Sigmoid colon (tissue), 7 donors: ENCODE measurements at places on chromosomes 16 and 17. TPM values are rescaled to one million over a fixed set of nuclear protein-coding genes. Genes with fewer than 3 reads are reported as not detected.

DNA sequence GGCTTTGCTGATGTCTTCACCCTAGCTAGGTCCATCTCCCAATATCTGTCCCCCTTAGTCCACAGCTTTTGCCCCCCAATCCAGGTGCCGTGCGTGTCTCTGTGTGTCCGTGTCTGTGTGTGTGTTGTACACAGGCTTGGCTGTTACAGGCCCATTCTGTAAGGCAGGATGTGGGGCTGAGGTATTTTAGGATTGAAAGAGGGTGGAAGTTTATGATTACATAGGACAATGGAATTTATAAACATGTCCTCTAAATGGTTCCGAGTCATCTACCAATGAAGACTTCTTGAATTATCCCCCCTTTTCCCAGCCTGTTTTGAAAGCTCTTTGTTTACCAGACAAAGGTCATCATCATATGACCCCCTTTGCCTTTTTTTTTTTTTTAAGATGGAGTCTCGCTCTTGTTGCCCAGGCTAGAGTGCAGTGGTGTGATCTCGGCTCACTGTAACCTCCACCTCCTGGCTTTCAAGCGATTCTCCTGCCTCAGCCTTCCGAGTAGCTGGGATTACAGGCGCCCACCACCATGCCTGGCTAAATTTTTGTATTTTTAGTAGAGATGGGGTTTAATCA is 21.9 kb downstream of the ACE start:
- H3K27ac ChIP-seq: no peak overlapping the region
- no peak for DNase-seq
- H3K27me3 ChIP-seq: no peaks in the 10 kb centered on the region

ITGAE gene
- polyA plus RNA-seq: 51.8 TPM

ACBD4 gene
- 36.5 TPM for polyA plus RNA-seq

DNA sequence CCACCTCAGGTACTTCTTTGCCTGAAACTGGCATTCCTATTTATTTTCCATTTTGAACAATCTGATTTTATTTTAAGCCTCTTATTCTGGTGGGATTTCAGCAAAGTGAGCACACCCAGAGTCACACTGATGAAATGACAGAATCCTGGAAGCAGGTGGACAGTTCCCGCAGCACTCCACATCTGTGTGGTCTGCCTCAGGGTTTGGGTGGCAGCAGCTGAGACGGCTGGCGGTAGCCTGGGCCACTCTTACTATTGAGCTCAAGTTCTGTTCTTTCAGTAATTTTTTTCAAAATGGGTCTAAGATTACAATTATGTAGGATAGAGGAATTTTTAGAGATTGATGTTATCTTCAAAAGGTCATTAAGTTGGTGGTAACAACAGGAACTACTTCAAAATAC is 32.5 kb upstream of the ENDOV start:
- H3K4me3 ChIP-seq: no peak overlapping the region
- peaks cover 84% of the 10 kb centered on the region for H3K36me3 ChIP-seq
- H3K4me1 ChIP-seq: no peaks in the 10 kb centered on the region

PSMB3 gene
- 258 TPM for polyA plus RNA-seq

- H3K4me1 ChIP-seq: no peaks in the 10 kb centered on the region
- no peaks in the 10 kb centered on the region for H3K36me3 ChIP-seq
- no peaks in the 10 kb centered on the region for H3K27me3 ChIP-seq
- no peak for DNase-seq
These were observed 71.6 kb upstream of the NUDT7 start for GRCh38 chr16:77650761-77651160.

MPP3 gene
- polyA plus RNA-seq: 1.2 TPM

GRCh38 chr17:10197721-10198508 is 491 bp downstream of the GAS7 start:
- H3K4me1 ChIP-seq: peaks cover 17% of the 10 kb centered on the region
- peak overlapping the region; percentile 39 for H3K4me3 ChIP-seq
- peaks cover 10% of the 10 kb centered on the region for H3K27me3 ChIP-seq
- H3K27ac ChIP-seq: peak overlapping the region; percentile 66

DNA sequence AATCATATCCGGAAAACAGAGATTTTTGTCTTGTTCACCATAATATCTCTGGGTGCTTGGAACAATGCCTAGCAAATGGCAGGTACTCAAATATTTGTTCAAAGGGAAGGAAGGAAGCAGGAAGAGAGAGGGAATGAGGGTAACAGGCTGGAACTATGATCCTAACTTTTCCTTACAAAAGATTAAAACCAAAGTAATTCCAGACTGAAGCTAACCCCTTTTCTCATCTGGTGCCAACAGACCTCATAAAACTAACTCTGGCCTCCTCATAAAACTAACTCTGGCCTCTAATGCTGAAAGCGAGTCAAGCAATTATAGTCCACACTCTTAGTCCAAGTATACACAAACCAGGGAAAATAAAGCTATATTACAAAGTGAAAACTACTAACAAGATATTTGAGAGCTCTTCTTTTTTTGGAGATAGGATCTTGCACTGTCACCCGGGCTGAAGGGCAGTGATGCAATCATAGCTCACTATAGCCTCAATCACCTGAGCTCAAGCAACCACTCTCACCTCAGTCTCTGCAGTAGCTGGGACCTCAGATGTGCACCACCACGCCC is 84.6 kb downstream of the KANSL1 start:
- DNase-seq: no peak
- H3K4me3 ChIP-seq: no peak overlapping the region

GRCh38 chr17:50062293-50063243 is 6.7 kb downstream of the ITGA3 start:
- no peaks in the 10 kb centered on the region for H3K4me1 ChIP-seq
- H3K36me3 ChIP-seq: no peaks in the 10 kb centered on the region
- no peaks in the 10 kb centered on the region for H3K27me3 ChIP-seq
- peak overlapping the region; percentile 96 for H3K27ac ChIP-seq
- H3K4me3 ChIP-seq: no peak overlapping the region

- peaks cover 71% of the 10 kb centered on the region for H3K36me3 ChIP-seq
- H3K27ac ChIP-seq: no peak overlapping the region
- H3K4me3 ChIP-seq: no peak overlapping the region
- DNase-seq: no peak
These were observed 44.6 kb downstream of the PGS1 start for GRCh38 chr17:78422872-78423588.
